Activated CD4-positive, alpha-beta T cell treated with anti-CD3 and anti-CD28 coated beads, Interleukin-2, amount 10 ng/mL, durations not matched to agents 7 days and 5 days (primary cell): ENCODE measurements at places on chromosomes 5 and 9. TPM values are rescaled to one million over a fixed set of nuclear protein-coding genes. Genes with fewer than 3 reads are reported as not detected.

- no peaks in the 10 kb centered on the region for H3K36me3 ChIP-seq
- H3K4me3 ChIP-seq = no peak overlapping the region
- H3K27me3 ChIP-seq = no peaks in the 10 kb centered on the region
Observed at GRCh38 chr5:83148370-83148769, 71.0 kb downstream of the XRCC4 start.

BSPRY gene
- 2.3 TPM for total RNA-seq

SPAG8 gene
- total RNA-seq = 2.5 TPM

DNA sequence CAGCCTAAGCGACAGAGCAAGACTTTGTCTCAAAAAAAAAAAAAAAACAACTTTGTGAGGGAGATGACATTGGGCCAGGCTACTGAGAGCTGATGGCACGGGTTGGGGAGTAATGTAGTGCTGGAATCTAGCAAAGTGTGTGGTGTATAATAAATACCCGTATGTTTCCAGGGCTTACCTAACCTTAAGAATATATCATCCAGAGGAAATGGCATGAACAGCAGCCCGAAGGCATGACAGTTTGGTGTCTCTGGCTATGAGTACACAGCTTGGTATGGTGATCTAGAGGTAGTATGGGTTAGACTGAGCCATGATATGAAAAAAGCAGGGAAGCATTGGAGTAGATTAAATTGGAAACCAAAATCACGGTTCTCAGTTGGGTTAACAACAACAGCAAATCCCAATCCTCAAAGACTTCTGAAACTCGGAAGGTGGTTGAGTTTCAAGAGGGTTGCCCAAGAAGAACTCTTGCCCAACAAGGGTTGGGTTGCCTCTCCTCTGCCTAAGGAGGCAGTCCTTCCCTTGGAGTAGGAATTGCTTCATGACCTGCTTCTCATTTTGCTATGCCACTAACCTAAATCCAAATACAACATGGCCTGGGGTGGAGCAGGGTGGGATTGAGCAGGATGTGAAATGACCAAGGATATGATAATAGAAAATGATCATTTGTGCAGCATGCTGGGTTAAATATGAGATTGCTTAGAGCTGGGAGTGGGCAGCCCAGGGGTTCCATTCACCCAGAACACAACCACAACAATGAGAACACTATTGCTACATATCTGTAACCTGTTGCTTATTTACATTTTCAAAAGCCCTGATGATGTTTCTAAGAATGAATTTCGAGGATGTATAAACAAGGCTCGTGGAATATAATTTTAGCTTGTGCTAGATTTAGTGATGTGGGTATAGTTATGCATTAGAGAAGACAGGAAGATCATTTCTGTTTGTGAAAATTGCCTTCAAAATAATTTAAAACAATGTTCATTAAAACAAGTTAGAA is 64.6 kb upstream of the ZFR start:
- H3K4me3 ChIP-seq = no peak overlapping the region
- H3K36me3 ChIP-seq = no peaks in the 10 kb centered on the region
- DNase-seq = no peak
- peaks cover 8% of the 10 kb centered on the region for H3K4me1 ChIP-seq
- no peak overlapping the region for H3K27ac ChIP-seq

ZNF883 gene
- 0.35 TPM for total RNA-seq

DNA sequence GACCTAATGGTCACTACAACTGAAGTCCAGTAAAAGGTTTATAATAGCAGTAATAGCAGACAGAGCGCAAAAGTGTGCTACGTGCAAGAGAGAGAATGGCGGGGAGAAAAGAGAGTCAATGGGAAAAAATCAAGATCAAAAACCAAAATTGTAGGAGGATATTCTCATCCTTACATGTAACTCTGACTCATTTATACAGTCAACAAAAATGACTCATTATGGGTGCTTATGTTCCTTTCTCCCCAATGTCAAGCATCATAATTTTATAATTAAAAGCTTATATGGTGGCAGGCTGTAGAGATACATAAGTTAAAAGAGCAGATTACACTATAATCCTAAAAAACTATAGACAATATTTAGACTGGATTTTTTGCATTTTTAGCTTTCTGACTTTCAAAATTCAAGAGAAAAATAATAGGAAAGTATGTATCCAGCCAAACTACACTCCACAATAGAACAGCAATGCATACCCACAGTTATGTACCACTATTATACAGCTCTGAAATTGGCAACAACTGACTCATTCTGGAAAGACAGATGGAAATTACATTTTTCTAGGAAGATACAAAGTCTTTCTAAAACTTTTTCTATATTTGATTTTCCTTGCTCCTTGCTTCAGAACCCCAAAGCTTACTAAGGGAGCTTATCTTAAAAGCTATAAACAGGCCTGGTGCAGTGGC is 78.4 kb downstream of the PLPP1 start:
- H3K4me1 ChIP-seq = no peaks in the 10 kb centered on the region
- no peaks in the 10 kb centered on the region for H3K27me3 ChIP-seq
- no peak overlapping the region for H3K27ac ChIP-seq
- H3K4me3 ChIP-seq = no peak overlapping the region
- peaks cover 18% of the 10 kb centered on the region for H3K36me3 ChIP-seq

DNA sequence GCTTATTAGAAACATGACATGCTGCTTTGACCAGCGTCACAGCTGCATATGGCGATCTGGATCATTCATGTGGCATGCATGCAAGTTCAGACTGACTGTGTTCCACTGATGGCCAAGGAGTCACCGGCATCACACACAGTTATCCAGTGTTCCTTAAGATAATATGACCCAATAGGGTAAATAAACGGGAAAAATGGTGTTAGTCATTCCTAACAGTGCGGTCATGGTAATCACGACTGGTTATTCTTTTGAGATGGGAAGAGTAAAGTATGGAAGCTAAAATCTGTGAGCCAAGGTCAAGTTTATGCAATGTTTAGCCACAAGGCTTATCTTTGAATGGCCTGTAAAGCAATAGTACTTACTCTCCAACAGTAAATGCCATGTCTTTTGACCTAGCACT is 29.3 kb upstream of the LVRN start:
- no peak overlapping the region for H3K4me3 ChIP-seq
- no peaks in the 10 kb centered on the region for H3K36me3 ChIP-seq
- H3K27ac ChIP-seq = no peak overlapping the region
- no peak for DNase-seq
- peaks cover 4% of the 10 kb centered on the region for H3K27me3 ChIP-seq

DNA sequence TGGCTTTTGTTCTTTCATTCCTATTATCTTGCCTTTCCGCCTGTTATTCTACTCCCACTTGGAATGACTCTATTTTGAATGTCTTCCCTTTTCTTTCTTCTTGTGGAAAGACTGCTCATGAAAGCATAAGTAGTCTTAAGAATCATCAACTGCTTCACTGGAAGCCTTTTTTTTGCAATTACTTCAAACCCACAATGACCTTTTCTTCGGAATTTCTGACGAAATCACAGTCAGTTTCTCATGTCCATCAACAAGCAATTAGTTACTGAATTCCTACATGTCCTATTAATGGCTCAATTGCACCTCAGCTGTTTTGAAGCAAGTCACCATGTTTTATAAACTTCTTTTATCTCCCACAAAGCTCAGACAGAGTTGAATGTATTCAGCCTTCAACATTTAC is 196.2 kb downstream of the TARS1 start:
- H3K4me1 ChIP-seq = no peaks in the 10 kb centered on the region
- H3K36me3 ChIP-seq = no peaks in the 10 kb centered on the region
- no peak overlapping the region for H3K27ac ChIP-seq
- no peak for DNase-seq
- no peaks in the 10 kb centered on the region for H3K27me3 ChIP-seq

DNA sequence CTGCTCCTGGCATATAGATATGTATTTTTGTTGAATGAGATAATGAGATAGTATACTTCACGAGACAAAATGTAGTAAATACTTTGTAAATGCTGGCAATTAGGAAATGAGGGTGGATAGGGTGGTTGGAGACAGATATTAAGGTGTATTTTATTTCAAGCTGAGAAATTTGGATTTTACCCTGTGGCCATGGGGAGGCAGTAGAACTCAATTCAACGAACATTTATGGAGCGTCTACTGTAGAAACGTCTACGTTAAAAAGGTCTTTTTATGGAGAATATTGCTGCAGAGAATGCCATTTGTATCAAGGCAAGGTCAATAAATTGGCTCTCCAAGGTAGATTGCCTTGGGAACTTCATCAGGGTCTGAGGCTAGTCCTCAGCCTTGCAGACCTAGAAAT is 21.5 kb upstream of the RALGPS1 start:
- no peak overlapping the region for H3K27ac ChIP-seq
- H3K27me3 ChIP-seq = peaks cover 2% of the 10 kb centered on the region
- H3K36me3 ChIP-seq = no peaks in the 10 kb centered on the region
- no peak for DNase-seq
- H3K4me1 ChIP-seq = no peaks in the 10 kb centered on the region
- no peak overlapping the region for H3K4me3 ChIP-seq

DNA sequence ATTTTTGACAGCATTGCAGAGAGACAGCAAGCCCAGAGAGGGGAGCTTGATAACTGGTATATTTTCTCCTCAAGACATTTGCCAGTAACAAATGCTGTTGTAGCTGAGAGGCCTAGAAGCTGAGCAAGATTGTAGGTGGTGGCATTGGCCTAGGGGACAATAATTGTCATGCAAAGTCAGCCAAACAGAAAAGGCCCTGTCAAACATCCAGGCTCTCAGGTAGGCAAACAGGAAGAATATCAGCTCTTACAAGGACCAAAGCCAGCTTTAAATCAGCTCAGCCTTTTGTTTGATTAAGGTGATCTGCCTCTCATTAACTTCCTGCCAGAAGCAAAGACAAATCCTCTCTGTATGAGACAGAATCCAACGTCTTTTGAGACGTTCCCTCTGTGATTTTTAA is 29.7 kb upstream of the BARX1 start:
- no peak overlapping the region for H3K27ac ChIP-seq
- H3K4me3 ChIP-seq = no peak overlapping the region
- DNase-seq = no peak
- H3K36me3 ChIP-seq = no peaks in the 10 kb centered on the region
- H3K4me1 ChIP-seq = no peaks in the 10 kb centered on the region

DNA sequence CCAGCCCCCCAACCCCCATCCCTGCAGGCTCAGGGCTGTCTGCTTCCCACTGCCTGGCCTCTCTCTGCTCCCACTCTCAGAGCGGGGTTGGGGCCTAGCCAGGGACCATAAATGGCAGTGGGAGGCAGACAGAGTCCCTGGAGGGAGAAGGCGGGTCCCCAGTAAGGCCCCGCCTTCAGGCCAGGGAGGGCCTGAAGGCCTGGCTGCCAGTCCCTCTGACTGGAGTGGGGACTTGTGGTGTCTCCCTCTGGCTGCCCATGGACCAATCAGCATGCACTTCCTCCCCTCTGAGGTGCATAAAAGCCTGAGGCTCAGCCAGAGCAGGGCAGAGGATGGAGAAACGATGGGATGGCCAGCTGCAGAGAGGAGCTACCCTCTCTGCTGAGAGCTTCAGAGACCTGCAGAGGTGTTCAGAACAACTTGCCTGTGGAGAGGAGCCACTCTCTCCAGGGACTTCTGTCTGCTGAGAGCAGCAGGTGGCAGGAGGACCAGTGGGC is 2.7 kb upstream of the BTNL9 start:
- DNase-seq = no peak
- H3K4me1 ChIP-seq = no peaks in the 10 kb centered on the region
- peaks cover 16% of the 10 kb centered on the region for H3K27me3 ChIP-seq

ANKDD1B gene
- 0.07 TPM for total RNA-seq

UGT3A1 gene
- total RNA-seq = not detected

BICD2 gene
- 29.5 TPM for total RNA-seq

GRCh38 chr9:124342402-124342775 is 72.9 kb downstream of the PSMB7 start:
- no peak overlapping the region for H3K4me3 ChIP-seq
- no peaks in the 10 kb centered on the region for H3K36me3 ChIP-seq
- DNase-seq = no peak
- H3K4me1 ChIP-seq = no peaks in the 10 kb centered on the region
- H3K27me3 ChIP-seq = no peaks in the 10 kb centered on the region
- H3K27ac ChIP-seq = no peak overlapping the region

GRCh38 chr5:150352244-150353031 is 5.1 kb upstream of the TCOF1 start:
- no peak overlapping the region for H3K27ac ChIP-seq
- peaks cover 6% of the 10 kb centered on the region for H3K27me3 ChIP-seq
- no peak overlapping the region for H3K4me3 ChIP-seq
- H3K4me1 ChIP-seq = peaks cover 32% of the 10 kb centered on the region
- H3K36me3 ChIP-seq = no peaks in the 10 kb centered on the region
- no peak for DNase-seq

DNA sequence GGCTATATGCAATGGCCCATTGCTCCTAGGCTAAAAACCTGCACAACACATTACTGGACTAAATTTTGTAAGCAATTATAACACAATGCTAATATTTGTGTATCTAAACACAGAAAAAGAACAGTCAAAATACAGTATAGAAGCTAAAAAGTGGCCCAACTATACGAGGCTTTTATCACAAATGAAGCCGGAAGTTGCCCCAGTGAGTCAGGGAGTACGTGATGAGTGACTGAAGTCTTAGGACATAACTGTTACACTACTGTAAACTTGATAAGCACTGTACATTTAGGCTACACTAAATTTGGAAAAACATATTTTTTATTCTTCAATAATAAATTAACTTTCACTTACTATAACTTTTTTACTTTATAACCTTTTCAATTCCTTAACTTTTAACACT is 105.2 kb upstream of the PRR16 start:
- no peaks in the 10 kb centered on the region for H3K36me3 ChIP-seq
- H3K4me1 ChIP-seq = no peaks in the 10 kb centered on the region
- H3K4me3 ChIP-seq = no peak overlapping the region
- H3K27me3 ChIP-seq = no peaks in the 10 kb centered on the region
- no peak for DNase-seq
- no peak overlapping the region for H3K27ac ChIP-seq

DNA sequence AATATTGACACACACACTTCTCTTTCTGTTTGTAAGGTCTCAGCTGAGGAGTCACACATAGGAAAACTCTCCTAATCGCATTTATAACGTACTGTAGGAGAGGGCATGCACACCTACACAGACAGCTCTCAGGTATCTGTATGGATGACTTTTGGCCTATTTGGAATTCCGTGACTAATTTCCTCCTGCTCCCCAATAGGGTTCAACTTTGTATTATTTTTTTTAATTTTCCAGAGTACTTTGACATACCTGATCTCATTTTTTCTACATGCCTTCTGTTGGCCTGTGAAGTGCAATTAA is 195.9 kb downstream of the ARHGAP26 start:
- DNase-seq = no peak
- peaks cover 7% of the 10 kb centered on the region for H3K4me1 ChIP-seq
- H3K4me3 ChIP-seq = no peak overlapping the region
- no peak overlapping the region for H3K27ac ChIP-seq
- no peaks in the 10 kb centered on the region for H3K27me3 ChIP-seq
- peaks cover 13% of the 10 kb centered on the region for H3K36me3 ChIP-seq

BTNL8 gene
- total RNA-seq = not detected
